ENCODE measurements at places on chromosomes 13 and 19.

DNA sequence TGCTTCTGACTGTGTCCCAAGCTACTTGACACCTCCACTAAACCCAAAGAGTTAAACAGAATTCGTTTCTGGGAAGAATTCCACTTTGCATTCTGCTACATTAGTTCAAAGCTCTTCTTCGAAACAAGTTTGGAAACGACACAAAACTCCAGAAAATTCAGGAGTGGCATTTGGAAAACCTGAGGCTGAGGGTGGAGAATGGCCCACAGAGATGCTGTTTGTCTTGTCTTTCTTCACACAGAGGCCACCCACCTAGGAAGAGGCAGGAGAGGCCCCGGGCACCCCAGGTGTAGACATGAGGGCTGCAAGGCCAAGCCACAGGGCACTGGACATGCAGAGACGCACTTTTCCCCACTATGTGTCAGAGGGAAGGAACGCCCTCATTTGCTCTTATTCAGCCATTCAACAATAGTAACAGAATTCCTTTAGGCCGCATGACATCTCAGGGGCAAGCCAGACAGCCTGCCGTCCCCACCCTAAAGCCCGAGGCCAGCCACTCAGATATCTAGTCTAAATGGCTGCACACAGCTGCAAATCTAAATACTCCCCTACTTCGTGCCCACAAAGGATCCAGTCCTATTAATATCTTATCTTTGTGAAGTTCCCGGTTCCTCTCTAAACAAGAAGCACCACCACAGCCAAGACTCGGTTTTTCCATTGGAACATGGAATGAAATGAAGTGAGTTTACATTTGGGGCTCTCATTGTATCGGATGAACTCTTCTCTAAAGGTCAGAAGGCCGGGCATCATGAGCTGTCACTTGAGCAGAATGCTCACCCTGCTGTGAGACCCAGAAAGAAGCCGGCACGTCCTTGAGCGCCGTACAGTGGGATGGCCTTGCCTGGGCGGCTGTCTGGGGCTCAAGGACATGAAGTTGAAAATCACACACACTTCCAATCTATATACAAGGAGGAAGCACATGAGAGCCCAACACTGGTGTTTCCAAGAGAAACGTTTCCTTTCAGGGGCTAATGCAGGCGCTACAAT is 19.8 kb downstream of the COL4A1 start:
- no peak for DNase-seq

DNA sequence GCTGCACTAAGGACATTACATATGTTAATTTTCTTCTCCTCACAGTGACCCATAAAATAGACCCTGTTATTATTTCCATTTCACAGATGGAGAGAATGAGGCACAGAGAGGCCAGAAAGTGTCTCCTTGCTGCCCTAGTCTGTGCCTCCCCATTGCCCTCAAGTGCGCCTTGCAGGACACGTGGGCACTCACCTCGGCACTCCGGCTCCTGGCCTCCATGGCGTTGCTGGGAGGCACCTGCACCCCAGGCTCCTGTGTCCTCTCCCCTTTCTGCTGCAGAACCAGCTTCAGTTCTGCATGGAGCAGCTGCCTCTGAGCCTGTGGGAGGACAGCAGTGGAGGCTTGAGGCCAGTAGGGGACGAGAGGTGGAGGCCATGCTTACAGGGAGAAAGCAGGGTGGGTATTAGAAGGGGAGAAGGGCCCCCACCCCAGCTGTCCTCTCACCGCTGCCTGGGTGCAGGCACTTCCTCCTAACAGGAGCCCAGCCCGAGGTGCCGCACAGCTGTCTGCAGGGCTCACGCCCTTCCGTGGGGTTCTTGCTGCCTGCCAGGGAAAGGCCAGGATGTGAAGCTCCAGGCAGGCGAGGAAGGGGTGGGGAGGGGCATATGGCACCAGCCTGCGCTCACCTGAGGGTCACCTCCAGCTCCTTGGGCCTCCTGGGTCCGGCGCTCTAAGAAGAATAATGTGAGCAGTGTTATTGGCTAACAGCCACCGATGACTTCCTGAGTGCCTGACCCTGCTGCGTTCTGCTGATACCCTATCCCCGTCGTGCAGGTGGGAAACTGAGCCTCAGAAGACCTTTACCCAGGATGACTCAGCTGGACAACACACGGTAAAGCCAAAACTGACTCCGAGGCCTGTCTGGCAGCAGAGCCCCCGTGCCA is 5.2 kb downstream of the PRX start:
- DNase-seq: no peak

GRCh38 chr19:6697291-6697690 is 23.2 kb downstream of the C3 start:
- no peak for DNase-seq

GRCh38 chr13:112177450-112178288 is 110.7 kb downstream of the SOX1 start:
- DNase-seq: no peak

GRCh38 chr13:112696001-112696868 is 6.4 kb downstream of the ATP11A start:
- DNase-seq: no peak

GRCh38 chr19:17873786-17874757 is 2.3 kb downstream of the SLC5A5 start:
- DNase-seq: no peak

DNA sequence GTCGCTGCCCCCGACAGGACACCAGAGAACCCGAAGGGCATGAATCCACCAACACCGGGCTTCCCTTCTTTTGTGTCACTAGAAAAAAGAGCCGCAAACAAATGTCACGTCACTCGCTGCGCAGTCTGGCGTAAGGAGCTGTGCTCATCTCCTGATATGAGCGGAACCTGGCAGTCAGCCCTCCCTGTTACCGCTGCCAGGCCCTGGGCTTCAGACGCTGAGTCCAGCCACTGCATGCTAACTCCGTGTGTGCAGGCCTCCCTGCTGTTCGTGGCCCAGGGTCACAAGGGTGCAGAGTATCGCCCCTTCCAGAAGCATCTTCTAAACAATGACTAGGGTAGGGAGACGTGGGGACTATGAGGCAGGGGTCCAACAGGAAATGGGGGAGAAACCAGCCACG is 71.3 kb downstream of the SLC7A1 start:
- no peak for DNase-seq

DNA sequence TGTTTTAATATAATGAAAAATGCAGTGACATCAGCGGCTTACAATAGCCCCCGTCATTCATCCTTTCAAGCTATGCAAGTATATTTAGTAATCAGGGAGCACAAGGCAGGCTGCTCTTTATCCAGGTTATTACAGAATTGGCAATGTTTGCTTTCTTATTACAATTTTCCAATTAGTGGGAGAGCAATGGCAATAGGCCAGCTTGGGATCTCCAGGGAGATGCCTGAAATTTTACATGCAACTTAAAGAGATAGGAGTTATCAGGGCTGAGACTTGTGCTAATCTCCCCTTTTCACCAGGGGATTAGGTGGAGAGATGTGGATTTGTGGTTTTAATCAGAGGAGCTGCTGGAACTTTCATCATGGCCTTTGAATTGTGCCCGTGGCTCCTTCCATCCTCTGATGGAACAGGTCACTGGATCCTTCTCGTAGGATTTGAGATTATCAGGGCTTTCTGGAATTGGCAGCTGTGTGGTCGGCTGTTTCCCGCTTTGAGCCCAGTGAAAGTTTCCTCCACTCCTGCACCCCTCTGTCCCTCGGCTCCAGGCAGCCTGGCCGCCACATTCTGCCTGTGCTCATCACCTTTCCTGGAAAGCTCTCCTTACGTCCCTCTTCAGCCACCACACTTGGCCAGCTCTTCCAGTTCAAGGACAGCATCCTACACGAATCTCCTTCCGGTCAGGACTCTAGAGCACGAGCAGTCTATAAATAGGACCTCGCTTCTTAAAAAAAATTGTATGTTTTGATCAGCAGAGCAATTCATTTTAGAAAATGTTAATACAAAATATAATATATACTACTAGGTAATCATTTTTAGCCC is 47.0 kb downstream of the CBY2 start:
- DNase-seq: no peak

GRCh38 chr19:8387688-8388611 is 2.2 kb upstream of the RAB11B start:
- no peak for DNase-seq

- no peak for DNase-seq
These were observed 85.9 kb downstream of the MBNL2 start for GRCh38 chr13:97307882-97308624.

- peak; percentile 6 for DNase-seq
These were observed 154.0 kb upstream of the GPR12 start for GRCh38 chr13:26914624-26915023.
